Activated naive CD4-positive, alpha-beta T cell treated with anti-CD3 and anti-CD28 coated beads, Interleukin-2, amount 10 ng/mL, durations not matched to agents 5 hours and 36 hours (primary cell): ENCODE measurements at places on chromosomes 11 and 22. TPM values are rescaled to one million over a fixed set of nuclear protein-coding genes. Genes with fewer than 3 reads are reported as not detected.

Gene GPR83
- total RNA-seq: not detected

Gene TRIM29
- total RNA-seq: not detected

Gene NUDT8
- total RNA-seq: 11.3 TPM

Gene F2
- not detected for total RNA-seq

Gene GLB1L2
- total RNA-seq: 2.3 TPM

Gene OR51B2
- total RNA-seq: not detected
